Activated naive CD4-positive, alpha-beta T cell treated with anti-CD3 and anti-CD28 coated beads, Interleukin-2, amount 10 ng/mL, durations not matched to agents 7 days and 5 days (primary cell): ENCODE measurements at places on chromosomes 16 and 17.

- H3K4me1 ChIP-seq = no peaks in the 10 kb centered on the region
- DNase-seq = no peak
- no peak overlapping the region for H3K4me3 ChIP-seq
- peaks cover 87% of the 10 kb centered on the region for H3K36me3 ChIP-seq
- H3K27me3 ChIP-seq = no peaks in the 10 kb centered on the region
- H3K27ac ChIP-seq = no peak overlapping the region
These were observed 101.0 kb downstream of the ABCC6 start for GRCh38 chr16:16122264-16122663.

DNA sequence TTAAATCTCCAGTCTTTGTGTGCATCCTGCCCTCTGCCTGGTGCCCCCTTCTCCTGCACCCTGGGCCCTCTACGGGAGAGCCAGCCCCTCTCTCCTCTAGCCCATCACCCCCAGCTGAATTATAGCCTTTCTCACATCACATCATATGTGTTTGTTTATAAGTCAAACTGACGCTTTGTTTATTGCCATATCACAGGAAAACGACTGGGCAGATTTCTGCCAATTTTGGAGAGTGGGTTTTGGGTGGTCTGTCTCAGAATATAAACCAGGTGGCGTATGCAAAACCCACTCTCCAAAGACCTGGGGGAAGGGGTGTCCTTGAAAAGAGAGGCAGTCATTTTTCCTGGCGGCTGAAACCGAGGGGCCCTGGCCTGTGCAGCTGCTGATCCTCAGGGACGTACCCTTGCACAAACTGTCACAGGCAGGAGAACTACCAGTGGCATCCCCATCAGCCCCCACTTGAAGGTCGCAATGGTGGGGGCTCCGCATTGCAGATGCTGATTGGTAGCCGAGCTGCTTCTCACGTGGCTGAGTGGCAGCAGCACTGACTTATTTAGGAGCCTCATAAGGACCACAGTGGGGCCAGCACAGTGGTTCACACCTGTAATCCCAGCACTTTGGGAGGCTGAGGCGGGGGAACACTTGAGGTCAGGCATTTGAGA lies 34.8 kb upstream of the CDC42EP4 start:
- no peak overlapping the region for H3K4me3 ChIP-seq
- H3K4me1 ChIP-seq = no peaks in the 10 kb centered on the region
- H3K27ac ChIP-seq = no peak overlapping the region
- DNase-seq = no peak
- H3K27me3 ChIP-seq = peaks cover 13% of the 10 kb centered on the region

DNA sequence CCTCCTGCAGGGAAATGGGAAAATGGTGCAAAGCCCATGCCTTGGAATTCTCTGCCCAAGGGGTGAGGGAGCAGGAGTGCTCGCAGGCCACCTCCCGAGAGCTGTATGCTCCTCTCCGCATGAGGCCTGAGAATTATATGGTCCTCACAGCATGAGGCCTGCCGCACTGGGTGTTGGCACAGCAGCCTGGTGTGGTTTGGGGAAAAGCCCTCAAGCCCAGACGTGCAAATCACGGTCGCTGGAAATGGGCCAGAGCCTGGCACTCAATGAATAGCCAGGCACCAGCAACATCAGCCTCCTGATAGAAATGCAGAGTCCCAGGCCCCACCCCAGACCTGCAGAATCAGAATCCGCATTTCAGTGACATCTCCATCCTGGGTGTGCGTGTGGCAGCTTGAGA lies 156.4 kb upstream of the FOXF1 start:
- no peaks in the 10 kb centered on the region for H3K36me3 ChIP-seq
- peaks cover 24% of the 10 kb centered on the region for H3K27me3 ChIP-seq
- DNase-seq = no peak
- no peak overlapping the region for H3K4me3 ChIP-seq
- no peak overlapping the region for H3K27ac ChIP-seq
- H3K4me1 ChIP-seq = no peaks in the 10 kb centered on the region

DNA sequence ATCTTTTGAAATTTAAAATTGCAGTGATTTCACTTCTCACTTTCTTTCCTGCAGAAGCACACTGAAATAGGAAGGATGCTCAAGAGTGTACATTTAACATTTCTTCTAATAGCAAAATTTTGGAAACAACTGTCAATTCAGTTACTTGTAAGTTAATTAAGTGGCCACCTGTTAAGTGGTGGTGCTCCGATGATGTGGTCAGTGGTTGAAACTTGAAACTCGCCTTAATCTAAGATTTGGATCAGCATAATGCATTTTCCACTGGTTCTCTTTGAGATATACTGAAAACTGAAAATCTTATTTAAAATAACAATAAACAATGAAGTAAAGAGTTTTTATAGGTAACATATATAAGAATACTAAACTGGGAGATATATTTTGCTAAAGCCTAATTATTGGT lies 7.0 kb upstream of the MYH8 start:
- no peaks in the 10 kb centered on the region for H3K27me3 ChIP-seq
- DNase-seq = no peak
- no peaks in the 10 kb centered on the region for H3K36me3 ChIP-seq
